Hair follicle dermal papilla cell (primary cell): ENCODE measurements at places on chromosomes 12 and 14. TPM values are rescaled to one million over a fixed set of nuclear protein-coding genes. Genes with fewer than 3 reads are reported as not detected.

Gene TAS2R14
- total RNA-seq, result 2.9 and 7.0 TPM in 2 replicates

Gene SPRING1
- 30.5 and 33.8 TPM in 2 replicates for total RNA-seq

Gene RPL36AL
- total RNA-seq, result 72.2 and 95.4 TPM in 2 replicates

Gene ZBTB42
- total RNA-seq, result 5.7 and 5.8 TPM in 2 replicates

Gene FANCM
- 3.8 and 5.5 TPM in 2 replicates for total RNA-seq

Gene LPAR5
- 0.12 TPM in 1 of 2 replicates, not detected in the other for total RNA-seq

Gene BICDL1
- not detected in 2 replicates for total RNA-seq

Gene IFNG-AS1
- not detected in 2 replicates for total RNA-seq

Gene ZNF891
- 0.85 and 1.3 TPM in 2 replicates for total RNA-seq

Gene CMA1
- not detected in 2 replicates for total RNA-seq

Gene TDRD9
- total RNA-seq, result 1.3 and 2.3 TPM in 2 replicates

Gene SMCO3
- not detected in 2 replicates for total RNA-seq

Gene AHNAK2
- 167 and 231 TPM in 2 replicates for total RNA-seq

Gene KRT79
- not detected in 2 replicates for total RNA-seq

Gene ARHGAP9
- 0.16 and 0.24 TPM in 2 replicates for total RNA-seq

Gene ATL1
- total RNA-seq, result 13.8 and 15.1 TPM in 2 replicates

Gene KCNH3
- total RNA-seq, result 0.16 TPM in 1 of 2 replicates, not detected in the other
